ENCODE measurements at places on chromosomes 7 and 10. TPM values are rescaled to one million over a fixed set of nuclear protein-coding genes. Genes with fewer than 3 reads are reported as not detected.

DNA sequence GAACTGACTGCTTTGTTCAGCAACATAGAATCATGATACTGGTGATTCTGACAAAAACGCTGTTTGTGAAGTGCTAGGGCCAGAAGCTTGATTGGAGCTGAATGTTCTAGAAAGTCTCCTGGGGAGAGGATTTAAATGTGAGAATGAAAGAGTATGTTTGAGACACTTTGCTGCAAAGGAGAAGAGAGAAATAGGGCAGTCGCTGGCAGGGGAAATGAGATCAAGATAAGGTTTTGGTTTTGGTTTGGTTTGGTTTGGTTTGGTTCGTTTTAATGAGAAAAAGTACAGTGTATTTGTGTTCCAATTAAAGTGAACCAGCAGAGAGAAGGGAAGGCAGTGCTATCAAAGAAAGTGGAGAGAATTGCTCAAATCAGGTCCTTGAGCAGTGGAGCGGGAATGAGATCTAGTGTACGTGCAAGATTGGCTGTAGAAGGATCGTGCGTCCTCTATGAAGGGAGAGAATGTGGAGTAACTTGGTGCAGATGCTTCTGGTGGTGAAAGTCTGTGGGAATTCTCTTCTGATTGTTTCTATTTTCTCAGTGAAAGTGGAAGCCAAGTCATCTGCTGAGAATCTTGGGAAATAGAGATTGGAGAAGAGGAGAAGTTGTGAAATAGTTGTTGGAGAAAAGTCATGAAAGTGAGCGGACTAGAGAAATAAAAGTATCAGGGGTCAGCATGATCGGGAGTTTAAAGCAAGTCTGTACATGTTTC, 270.5 kb downstream of the CCDC3 start:
- DNase-seq = no peak
- no peaks in the 10 kb centered on the region for H3K36me3 ChIP-seq
- H3K27me3 ChIP-seq = peaks cover 3% of the 10 kb centered on the region

GIMAP7 gene
- not detected for total RNA-seq

- peaks cover 24% of the 10 kb centered on the region for H3K4me1 ChIP-seq
- peak overlapping the region; percentile 47 for H3K27ac ChIP-seq
- DNase-seq = peak; percentile 93
- no peaks in the 10 kb centered on the region for H3K36me3 ChIP-seq
- H3K4me3 ChIP-seq = peak overlapping the region; percentile 9
- no peaks in the 10 kb centered on the region for H3K27me3 ChIP-seq
These were observed 5.4 kb downstream of the COL13A1 start for GRCh38 chr10:69807122-69807521.

- no peak for DNase-seq
- peaks cover 22% of the 10 kb centered on the region for H3K27me3 ChIP-seq
- H3K4me3 ChIP-seq = no peak overlapping the region
- no peaks in the 10 kb centered on the region for H3K4me1 ChIP-seq
These were observed 52.7 kb downstream of the FIGNL1 start for GRCh38 chr7:50397320-50397970.

- no peaks in the 10 kb centered on the region for H3K27me3 ChIP-seq
- H3K27ac ChIP-seq = peak overlapping the region; percentile 97
- peak; percentile 97 for DNase-seq
These were observed 108.0 kb downstream of the GRK5 start for GRCh38 chr10:119315128-119316001.

LRRTM3 gene
- total RNA-seq = not detected

Measured in osteoblast (primary cell).